ENCODE measurements at places on chromosomes 3 and 15.

GRCh38 chr15:75364881-75365280 lies 3.5 kb downstream of the MAN2C1 start:
- DNase-seq: no peak

DNA sequence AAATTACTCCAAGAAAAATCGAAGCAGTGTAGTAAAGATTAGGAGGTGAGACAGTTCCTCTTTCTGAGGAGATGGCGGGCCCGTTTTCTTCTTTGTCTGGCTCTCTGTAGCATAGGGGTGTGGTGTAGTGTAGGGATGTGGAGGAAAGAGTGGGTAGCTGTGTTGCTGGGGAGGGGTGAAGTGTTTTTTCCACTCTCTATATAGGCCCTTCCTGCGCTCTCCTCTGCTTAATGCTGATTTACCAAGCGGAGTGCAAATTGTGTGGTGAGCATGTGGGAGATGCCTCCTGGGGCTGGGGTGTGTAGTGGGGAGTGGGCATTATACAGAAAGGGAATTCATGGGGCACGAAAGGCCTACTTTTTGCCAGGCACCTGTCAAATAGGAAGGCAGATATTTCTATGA lies 94.9 kb downstream of the ST6GAL1 start:
- DNase-seq: no peak

DNA sequence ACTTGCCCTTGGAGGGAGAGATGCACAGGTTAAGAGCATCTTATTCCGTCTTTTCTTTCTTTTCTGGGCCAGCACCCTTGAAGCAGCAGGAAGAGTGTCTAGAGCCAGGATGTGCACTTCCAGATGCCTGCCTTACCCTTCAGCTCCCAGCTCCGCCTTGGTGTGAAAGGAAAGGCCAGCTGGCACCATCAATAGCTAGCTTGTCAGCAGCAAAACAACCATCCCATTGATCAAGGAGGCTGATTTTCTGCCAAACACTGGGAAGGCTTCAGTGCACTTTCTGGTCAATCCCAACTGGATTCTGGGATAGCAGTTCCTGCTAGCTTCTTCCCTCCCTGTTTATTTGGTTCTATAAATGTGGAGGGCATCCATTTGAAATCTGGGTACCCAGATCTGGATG lies 110.9 kb upstream of the GALNT15 start:
- no peak for DNase-seq

DNA sequence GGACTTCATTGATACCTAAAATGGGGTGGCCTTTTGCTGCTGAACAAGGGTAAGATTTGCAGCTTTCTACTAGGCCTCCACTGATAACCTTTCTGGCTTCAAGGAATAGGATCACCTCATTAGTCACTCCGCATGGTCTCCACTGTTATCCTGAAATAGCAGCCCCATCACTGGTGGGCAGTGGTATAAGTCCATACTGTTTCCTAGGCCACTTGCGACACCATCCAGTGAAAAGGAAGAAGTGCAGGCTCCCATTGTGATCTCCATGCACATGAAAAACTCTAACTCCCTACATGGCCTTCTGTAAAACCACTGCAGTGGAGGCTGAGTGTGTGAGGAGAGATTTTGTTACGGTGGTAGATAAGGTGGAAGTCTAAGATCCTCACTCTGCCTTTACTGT lies 1455.9 kb downstream of the SI start:
- DNase-seq: no peak

DNA sequence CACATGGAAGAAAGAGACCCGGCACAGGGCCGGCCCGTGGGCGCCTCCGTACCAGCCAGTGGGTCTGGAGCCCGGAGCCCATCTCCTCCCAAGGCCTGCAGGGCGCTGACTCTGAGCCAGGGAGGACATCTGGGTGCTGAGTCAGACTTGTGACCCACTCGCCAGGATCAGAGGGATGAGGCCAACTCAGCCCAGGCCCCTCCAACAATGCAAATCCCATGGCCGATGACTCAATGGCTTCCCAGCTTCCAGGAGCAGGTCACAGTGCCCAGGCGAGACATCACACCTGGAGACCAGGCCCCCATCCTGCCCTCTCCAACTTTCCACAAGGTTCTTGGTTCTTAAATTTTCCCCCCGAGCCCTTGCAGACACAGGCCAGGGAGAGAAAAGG lies 95.1 kb downstream of the LRIG1 start:
- DNase-seq: no peak

DNA sequence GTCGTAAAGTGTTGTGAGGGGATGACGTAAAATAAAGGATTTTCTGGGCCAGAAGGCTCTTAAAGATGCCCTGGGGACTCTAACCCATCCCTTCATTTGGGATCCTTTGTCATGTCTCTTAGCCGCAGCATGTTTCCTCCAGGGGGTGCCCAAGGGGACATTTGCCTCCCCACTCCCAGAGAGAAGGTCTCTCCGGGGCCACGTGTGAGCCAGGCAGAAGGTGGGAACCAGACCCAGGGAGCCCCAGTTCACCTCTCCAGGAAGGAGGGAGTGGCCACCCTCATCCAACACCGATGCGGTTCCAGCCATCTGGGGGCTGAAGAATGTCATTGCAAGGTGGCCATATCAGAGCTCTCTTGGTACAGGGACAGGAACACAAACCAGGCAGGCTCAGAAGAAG lies 25.2 kb downstream of the ST8SIA2 start:
- DNase-seq: no peak

- no peak for DNase-seq
Observed at GRCh38 chr3:44240061-44240460, 1.6 kb upstream of the TOPAZ1 start.

- no peak for DNase-seq
Observed at GRCh38 chr3:129377615-129378014, 50.8 kb downstream of the EFCAB12 start.

- no peak for DNase-seq
Observed at GRCh38 chr3:73484656-73485248, 140.0 kb downstream of the PDZRN3 start.

DNA sequence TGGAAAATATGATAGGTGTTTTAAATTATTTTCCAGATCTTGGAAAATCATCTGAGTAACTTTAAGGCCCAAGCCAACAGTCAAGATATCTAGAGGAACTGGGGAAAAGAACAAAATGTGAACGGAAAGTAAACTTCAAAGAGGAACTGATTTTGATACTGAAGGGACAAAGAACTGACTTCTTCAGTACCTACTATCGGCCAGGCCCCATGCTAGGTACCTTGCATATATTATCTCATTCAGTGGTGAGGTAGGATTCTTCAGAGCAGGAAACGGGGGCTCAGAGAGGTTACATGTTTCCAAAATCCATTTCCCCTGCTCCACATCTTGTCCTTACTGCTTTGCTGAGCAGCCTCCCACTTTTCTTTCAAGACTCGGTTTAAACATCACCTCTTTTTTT lies 9.8 kb upstream of the ZNF710 start:
- DNase-seq: no peak

DNA sequence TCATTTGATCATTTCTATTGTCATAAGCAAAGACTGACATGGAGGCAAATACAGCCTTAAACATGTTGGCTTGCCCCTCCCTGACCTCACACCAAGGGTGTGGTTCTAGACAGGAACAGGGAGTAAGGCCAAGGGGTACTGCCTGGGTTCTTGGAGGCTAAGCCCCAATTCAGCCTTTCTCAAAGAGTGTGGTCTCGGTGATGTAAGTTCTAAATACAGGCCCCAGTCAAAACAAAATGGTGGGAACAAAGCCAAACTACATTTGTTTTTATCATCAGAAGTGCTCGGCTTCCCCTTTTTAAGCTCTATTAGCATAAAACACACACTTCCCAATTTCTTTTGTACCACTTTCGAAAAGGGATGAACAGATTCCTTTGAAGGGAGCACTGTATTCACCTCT lies 129.5 kb downstream of the ATP8B4 start:
- no peak for DNase-seq

DNA sequence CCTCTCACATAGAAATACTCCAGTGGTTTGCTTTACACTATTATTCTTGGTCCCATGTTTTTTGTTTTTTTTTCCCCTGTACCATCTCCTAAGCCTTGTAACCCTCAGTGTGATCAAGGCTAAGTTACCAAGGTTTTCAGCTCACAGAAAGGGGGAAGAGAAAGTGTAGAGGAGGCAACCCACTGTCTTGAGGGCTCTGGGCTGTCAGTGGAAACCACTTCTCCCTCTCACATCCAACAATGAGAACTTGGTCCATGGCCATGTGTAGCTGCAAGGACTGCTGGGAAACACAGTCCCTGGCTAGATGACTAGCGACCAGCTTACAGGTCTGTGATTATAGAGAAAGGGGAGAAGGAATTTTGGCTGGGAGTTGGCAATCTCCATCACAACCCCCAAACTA lies 30.3 kb downstream of the GPD1L start:
- no peak for DNase-seq

- DNase-seq: no peak
Observed at GRCh38 chr3:34283751-34284150, 485.3 kb downstream of the PDCD6IP start.

DNA sequence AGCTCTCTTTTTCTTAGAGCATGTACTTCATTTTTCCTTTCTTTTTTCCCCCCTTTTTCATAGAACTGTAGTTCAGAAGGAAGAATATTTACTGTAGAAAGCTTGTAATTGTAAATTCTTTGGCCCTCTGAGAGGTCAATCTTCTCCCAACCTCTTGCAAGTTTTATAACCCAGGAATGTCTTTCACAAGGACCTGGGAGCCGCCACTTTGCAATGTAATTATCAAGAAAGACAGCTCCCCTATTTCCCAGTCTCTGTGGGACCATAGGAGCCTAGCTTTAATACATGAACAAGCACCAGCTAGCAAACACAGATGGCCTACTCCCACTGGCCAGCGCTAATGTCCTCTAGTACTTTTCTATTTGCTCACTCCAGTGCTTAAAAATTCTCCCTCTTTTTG lies 51.4 kb downstream of the NFKBIZ start:
- DNase-seq: no peak

GRCh38 chr3:87200060-87200647 lies 27.0 kb upstream of the CHMP2B start:
- DNase-seq: no peak

DNA sequence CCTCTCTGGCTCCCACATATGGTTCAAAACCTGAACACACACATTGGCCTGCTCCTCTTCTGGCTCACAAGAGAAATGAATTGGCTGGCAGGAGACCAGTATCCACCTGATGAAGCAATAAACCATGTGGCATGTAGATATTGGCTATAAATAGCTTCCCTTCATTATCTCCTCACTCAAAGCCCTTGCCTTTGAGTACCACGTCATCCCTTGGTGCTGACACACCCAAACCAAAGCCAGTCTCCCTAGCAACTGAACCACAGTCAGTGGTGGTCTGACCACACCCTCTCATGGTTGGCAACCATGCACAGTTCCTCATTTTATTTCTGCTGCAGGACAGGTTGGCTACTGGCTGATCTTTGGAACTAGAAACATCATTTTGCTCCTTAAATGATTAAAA lies 98.8 kb downstream of the ZNF621 start:
- no peak for DNase-seq

DNA sequence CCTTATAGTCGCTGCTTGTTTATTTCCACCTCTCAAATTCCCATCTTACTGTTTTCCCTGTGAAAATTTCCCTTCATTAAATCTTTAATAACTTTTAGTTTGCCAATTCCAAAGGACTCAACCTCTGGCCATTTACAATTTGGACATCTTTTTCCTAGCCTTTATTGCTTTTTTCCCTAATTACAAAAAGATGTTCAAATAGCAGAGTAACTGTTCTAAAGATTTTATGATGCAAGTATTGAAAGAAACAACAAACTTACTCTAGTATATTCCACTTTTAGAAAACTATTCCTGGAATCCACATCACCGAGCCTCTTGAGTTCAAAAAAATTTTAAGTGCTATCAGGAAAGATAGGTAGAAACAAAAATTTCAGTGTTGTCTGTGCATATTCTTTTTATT lies 174.1 kb upstream of the UBE2E2 start:
- DNase-seq: no peak

- DNase-seq: no peak
Observed at GRCh38 chr15:70461017-70461416, 302.3 kb downstream of the UACA start.
